ENCODE measurements at places on chromosomes 11 and 22. TPM values are rescaled to one million over a fixed set of nuclear protein-coding genes. Genes with fewer than 3 reads are reported as not detected.

DNA sequence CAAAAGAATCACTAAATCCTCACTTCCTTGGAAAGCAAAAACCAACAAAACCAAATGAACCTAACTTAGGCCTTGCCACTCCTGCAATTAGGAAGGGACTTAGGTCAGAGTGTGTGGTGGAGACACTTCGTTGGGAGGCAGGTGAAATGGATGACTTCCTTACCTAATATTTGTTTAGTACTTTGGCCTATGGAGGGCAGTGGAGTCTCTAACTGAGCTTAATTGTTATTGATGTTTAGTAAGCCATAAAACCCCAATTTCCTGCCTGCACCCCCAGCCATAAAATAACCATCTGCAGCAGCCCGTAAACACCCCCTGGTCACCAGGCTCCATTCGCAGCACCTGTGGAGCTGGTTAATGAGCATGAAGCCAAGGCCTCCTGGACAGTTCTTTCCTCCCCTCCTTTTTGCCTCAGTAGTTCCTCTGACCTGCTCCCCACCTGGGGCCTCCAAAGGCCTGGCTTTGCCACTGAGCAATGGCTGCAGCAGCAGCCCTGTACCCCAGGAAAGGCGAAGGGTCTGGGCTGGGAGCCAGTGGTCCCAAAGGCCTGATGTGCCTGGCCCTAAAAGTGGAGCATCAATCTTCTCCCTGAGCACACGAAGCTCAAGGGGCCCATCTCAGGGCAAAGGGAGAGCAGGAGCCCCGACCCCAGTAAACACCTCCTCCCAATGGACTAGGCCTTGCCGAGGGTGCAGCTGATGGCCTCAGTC lies 15.6 kb upstream of the SYT13 start:
- H3K36me3 ChIP-seq, result no peaks in the 10 kb centered on the region
- H3K4me3 ChIP-seq, result no peak overlapping the region
- peaks cover 25% of the 10 kb centered on the region for H3K27me3 ChIP-seq
- no peaks in the 10 kb centered on the region for H3K4me1 ChIP-seq

- H3K27ac ChIP-seq, result no peak overlapping the region
- no peak overlapping the region for H3K4me3 ChIP-seq
- DNase-seq, result no peak
- peaks cover 16% of the 10 kb centered on the region for H3K36me3 ChIP-seq
Observed at GRCh38 chr22:29260031-29260560, 7.7 kb downstream of the RHBDD3 start.

DNA sequence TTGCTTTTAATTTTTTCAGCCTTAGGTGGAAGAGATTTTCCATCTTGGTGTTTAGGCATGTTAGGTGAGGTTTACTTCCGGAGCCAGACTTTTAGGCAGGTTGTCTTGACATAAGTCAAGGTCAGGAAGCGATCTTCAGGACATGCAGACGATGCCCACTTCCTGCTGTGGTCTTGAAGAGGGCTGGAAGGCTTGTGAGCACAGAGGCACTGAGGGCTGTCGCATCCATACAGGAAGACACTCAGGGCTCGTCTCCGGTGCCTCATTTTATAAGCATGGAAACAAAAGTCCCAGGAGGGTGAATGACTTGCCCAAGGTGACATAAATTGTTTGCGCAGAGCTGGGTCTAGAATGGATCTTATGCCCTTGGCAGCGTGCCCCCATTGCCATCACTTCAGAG lies 30.8 kb downstream of the MARK2 start:
- DNase-seq, result no peak
- H3K36me3 ChIP-seq, result peaks cover 4% of the 10 kb centered on the region
- no peaks in the 10 kb centered on the region for H3K27me3 ChIP-seq
- no peak overlapping the region for H3K27ac ChIP-seq
- H3K4me1 ChIP-seq, result peaks cover 16% of the 10 kb centered on the region

The KLHL35 gene
- 1.4 TPM for total RNA-seq

The QSER1 gene
- 21.1 TPM for total RNA-seq

Measured in IMR-90 (cell line).